ENCODE measurements at places on chromosomes 11 and 22.

DNA sequence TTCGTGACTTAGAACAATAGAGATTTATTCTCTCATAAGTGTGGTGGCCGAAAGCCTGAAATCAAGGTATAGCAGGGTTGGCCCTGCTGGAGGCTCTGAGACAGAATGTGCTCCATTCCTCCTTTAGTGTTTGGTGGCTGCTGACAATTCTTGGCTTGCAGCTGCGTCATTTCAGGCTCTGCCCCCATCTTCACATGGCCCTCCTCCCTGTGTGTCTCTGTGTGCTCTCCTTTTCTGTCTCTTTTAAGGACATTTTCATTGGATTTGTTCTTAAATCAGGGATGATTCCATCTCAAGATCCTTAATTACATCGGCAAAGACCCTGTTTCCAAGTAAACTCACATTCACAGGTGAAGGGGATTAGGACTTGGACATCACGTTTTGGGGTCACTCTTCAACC is 10.2 kb upstream of the APOL6 start:
- DNase-seq: no peak
- H3K27ac ChIP-seq: no peak overlapping the region
- H3K27me3 ChIP-seq: no peaks in the 10 kb centered on the region
- H3K36me3 ChIP-seq: no peaks in the 10 kb centered on the region
- H3K4me3 ChIP-seq: no peak overlapping the region

- no peak overlapping the region for H3K4me3 ChIP-seq
- H3K27ac ChIP-seq: peak overlapping the region; percentile 75
- peaks cover 40% of the 10 kb centered on the region for H3K4me1 ChIP-seq
- no peaks in the 10 kb centered on the region for H3K36me3 ChIP-seq
- no peak for DNase-seq
Observed at GRCh38 chr11:68145120-68145866, 24.1 kb upstream of the CHKA start.

- peak; percentile 65 for DNase-seq
- no peaks in the 10 kb centered on the region for H3K4me1 ChIP-seq
- no peaks in the 10 kb centered on the region for H3K36me3 ChIP-seq
- H3K27ac ChIP-seq: no peak overlapping the region
- no peaks in the 10 kb centered on the region for H3K27me3 ChIP-seq
Observed at GRCh38 chr11:119474682-119475596, 52.0 kb upstream of the THY1 start.

- H3K4me3 ChIP-seq: no peak overlapping the region
- DNase-seq: peak; percentile 35
- no peak overlapping the region for H3K27ac ChIP-seq
- no peaks in the 10 kb centered on the region for H3K27me3 ChIP-seq
- H3K36me3 ChIP-seq: no peaks in the 10 kb centered on the region
Observed at GRCh38 chr11:2089536-2090165, 49.5 kb downstream of the IGF2 start.

- no peak for DNase-seq
- H3K4me3 ChIP-seq: no peak overlapping the region
- no peaks in the 10 kb centered on the region for H3K4me1 ChIP-seq
- H3K27ac ChIP-seq: no peak overlapping the region
Observed at GRCh38 chr11:58628446-58628845, 6.0 kb downstream of the CNTF start.

- no peak overlapping the region for H3K27ac ChIP-seq
- H3K4me3 ChIP-seq: no peak overlapping the region
- H3K4me1 ChIP-seq: peaks cover 5% of the 10 kb centered on the region
- no peaks in the 10 kb centered on the region for H3K27me3 ChIP-seq
Observed at GRCh38 chr22:28560046-28560742, 119.4 kb downstream of the TTC28 start.

- H3K4me1 ChIP-seq: no peaks in the 10 kb centered on the region
- DNase-seq: no peak
- H3K4me3 ChIP-seq: no peak overlapping the region
- no peaks in the 10 kb centered on the region for H3K27me3 ChIP-seq
- H3K36me3 ChIP-seq: no peaks in the 10 kb centered on the region
Observed at GRCh38 chr11:76436020-76436419, 8.8 kb upstream of the EMSY start.

GRCh38 chr11:7538466-7539454 is 25.0 kb downstream of the PPFIBP2 start:
- no peak overlapping the region for H3K4me3 ChIP-seq
- H3K4me1 ChIP-seq: peaks cover 50% of the 10 kb centered on the region
- peak overlapping the region; percentile 58 for H3K27ac ChIP-seq
- no peaks in the 10 kb centered on the region for H3K27me3 ChIP-seq
- no peak for DNase-seq

- no peaks in the 10 kb centered on the region for H3K4me1 ChIP-seq
- H3K27ac ChIP-seq: no peak overlapping the region
- no peak for DNase-seq
Observed at GRCh38 chr11:19573666-19574065, 139.0 kb upstream of the NAV2 start.

GRCh38 chr11:134252346-134253187 is 585 bp downstream of the THYN1 start:
- 0 out of 2 replicates have a peak, but pooled peaks cover 10% of the 10 kb centered on the region for H3K4me1 ChIP-seq
- no peaks in the 10 kb centered on the region for H3K36me3 ChIP-seq
- peak overlapping the region; percentile 64 for H3K4me3 ChIP-seq

- no peak overlapping the region for H3K4me3 ChIP-seq
- DNase-seq: peak; percentile 58
- no peaks in the 10 kb centered on the region for H3K27me3 ChIP-seq
- H3K36me3 ChIP-seq: no peaks in the 10 kb centered on the region
Observed at GRCh38 chr11:11265994-11266606, 87.0 kb downstream of the CSNK2A3 start.

DNA sequence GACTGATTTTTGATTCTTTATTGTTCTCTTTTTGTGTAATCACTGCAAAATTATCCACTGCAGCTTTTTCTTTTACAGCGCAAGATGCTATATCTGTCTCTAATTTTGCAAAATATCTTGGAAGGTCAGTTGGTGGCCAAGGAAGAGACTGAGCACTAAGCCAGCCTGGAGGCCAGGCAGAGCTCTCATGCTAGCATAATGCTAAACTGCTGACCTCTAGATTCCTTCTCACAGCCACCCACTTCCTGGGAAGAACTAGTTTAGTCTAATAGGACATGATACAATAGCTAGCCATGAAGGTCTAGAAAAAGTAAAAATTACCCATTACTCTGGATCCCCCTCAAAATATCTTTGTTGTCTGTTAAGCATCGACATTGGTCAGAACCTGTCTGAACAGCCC is 227.2 kb upstream of the ARHGAP20 start:
- no peaks in the 10 kb centered on the region for H3K36me3 ChIP-seq
- H3K4me3 ChIP-seq: no peak overlapping the region
- H3K4me1 ChIP-seq: no peaks in the 10 kb centered on the region
- H3K27ac ChIP-seq: no peak overlapping the region
- H3K27me3 ChIP-seq: no peaks in the 10 kb centered on the region

- peak within 1 kb of the TSS; percentile 85 for H3K27ac ChIP-seq
- H3K36me3 ChIP-seq: peaks cover 2% of the 10 kb centered on the region
- H3K27me3 ChIP-seq: no peaks in the 10 kb centered on the region
- peak within 1 kb of the TSS; percentile 66 for H3K4me3 ChIP-seq
Observed at GRCh38 chr11:64251016-64251752, at the start of gene PLCB3. PLCB3 (plus strand) TSS chr11:64251530; CDS start chr11:64251650, 120 bp downstream.

- DNase-seq: no peak
- no peaks in the 10 kb centered on the region for H3K36me3 ChIP-seq
- H3K4me1 ChIP-seq: no peaks in the 10 kb centered on the region
- no peak overlapping the region for H3K27ac ChIP-seq
- H3K27me3 ChIP-seq: no peaks in the 10 kb centered on the region
Observed at GRCh38 chr22:28103596-28103995, 184.5 kb upstream of the PITPNB start.

- no peaks in the 10 kb centered on the region for H3K36me3 ChIP-seq
- no peaks in the 10 kb centered on the region for H3K27me3 ChIP-seq
- no peak overlapping the region for H3K4me3 ChIP-seq
Observed at GRCh38 chr11:17852246-17852645, 117.7 kb downstream of the KCNC1 start.

- H3K27me3 ChIP-seq: no peaks in the 10 kb centered on the region
- no peaks in the 10 kb centered on the region for H3K36me3 ChIP-seq
- no peak overlapping the region for H3K27ac ChIP-seq
Observed at GRCh38 chr22:30910358-30910757, 58.2 kb downstream of the MORC2 start.

- H3K4me3 ChIP-seq: no peak overlapping the region
- DNase-seq: no peak
- no peaks in the 10 kb centered on the region for H3K27me3 ChIP-seq
- no peaks in the 10 kb centered on the region for H3K36me3 ChIP-seq
- H3K4me1 ChIP-seq: peaks cover 25% of the 10 kb centered on the region
Observed at GRCh38 chr11:13329670-13330356, 52.2 kb downstream of the BMAL1 start.

- no peaks in the 10 kb centered on the region for H3K36me3 ChIP-seq
- no peak for DNase-seq
- H3K27ac ChIP-seq: no peak overlapping the region
- no peaks in the 10 kb centered on the region for H3K27me3 ChIP-seq
Observed at GRCh38 chr11:116656011-116656410, 116.8 kb downstream of the BUD13 start.

DNA sequence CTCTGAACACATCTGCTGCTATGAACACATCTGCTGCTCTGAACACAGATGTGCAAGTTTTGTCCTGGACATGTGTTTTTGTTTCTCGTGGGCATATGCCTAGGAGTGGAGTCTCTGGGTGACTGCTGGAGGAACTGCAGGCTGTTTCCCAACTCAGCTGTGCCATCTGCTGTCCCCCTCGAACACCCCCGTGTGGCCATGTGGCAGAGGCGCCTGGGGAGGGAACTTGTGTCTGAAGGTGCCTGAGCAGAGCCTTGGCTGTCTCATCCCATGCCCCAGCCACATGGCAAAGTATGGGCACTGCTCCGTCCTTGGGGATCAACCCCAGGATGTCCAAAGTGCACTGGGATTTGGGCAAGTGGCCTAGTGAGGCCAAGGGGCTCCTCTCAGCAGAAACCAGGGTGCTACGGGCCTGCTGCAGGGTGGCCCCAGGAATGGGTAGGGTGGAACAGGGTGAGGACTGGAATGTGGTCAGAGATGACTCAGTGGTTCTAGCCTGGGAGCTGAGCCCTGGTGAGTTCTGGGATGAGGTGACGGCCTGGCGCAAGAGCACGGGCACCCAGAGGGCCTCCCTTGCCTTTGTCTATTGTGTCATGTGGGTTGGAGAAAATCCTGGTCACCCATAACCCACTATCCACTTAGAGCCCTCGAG is 14.7 kb downstream of the GATD1 start:
- no peaks in the 10 kb centered on the region for H3K4me1 ChIP-seq
- no peaks in the 10 kb centered on the region for H3K27me3 ChIP-seq
- H3K36me3 ChIP-seq: peaks cover 16% of the 10 kb centered on the region
- H3K4me3 ChIP-seq: no peak overlapping the region

DNA sequence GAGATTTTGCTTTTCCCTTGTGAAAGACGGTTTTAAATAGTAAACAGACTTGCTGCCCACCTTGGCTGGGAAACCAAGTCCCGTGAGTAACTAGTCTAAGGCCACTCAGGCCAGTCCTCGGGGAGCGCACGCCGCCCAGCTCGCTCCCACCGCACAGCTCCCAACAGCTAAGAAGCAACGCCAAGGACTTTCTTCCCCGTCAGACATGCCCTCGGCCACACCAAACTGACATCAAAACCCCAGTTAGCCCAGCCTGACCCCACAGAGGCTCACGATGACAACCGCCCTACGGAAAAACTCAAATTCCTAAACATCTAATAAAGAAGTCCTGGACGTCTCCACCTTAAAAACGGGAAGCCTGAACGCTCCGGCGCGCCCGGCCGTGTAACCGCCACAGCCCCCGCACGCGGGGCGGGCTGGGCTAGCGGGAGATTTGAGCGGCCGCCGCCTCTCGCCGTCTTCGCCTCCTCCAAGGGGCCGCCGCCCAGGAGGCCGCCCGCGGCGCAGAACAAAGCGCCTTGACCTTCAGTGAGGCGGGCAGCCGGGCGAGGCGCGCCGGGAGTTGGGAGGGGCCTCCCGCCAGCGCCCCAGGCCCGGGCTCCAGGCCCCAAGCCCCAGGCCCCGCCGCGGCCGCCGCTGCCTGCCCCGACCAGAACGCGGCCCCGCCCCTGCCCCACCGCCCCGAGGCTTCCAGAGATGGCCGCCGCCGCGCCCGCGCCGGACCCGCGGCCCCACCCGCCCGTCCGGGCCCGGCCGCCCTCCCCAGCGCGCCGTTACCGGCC is 486 bp downstream of the NAP1L4 start:
- H3K36me3 ChIP-seq: no peaks in the 10 kb centered on the region
- H3K27me3 ChIP-seq: no peaks in the 10 kb centered on the region
- no peak for DNase-seq
- peaks cover 13% of the 10 kb centered on the region for H3K4me1 ChIP-seq
- peak overlapping the region; percentile 76 for H3K4me3 ChIP-seq

DNA sequence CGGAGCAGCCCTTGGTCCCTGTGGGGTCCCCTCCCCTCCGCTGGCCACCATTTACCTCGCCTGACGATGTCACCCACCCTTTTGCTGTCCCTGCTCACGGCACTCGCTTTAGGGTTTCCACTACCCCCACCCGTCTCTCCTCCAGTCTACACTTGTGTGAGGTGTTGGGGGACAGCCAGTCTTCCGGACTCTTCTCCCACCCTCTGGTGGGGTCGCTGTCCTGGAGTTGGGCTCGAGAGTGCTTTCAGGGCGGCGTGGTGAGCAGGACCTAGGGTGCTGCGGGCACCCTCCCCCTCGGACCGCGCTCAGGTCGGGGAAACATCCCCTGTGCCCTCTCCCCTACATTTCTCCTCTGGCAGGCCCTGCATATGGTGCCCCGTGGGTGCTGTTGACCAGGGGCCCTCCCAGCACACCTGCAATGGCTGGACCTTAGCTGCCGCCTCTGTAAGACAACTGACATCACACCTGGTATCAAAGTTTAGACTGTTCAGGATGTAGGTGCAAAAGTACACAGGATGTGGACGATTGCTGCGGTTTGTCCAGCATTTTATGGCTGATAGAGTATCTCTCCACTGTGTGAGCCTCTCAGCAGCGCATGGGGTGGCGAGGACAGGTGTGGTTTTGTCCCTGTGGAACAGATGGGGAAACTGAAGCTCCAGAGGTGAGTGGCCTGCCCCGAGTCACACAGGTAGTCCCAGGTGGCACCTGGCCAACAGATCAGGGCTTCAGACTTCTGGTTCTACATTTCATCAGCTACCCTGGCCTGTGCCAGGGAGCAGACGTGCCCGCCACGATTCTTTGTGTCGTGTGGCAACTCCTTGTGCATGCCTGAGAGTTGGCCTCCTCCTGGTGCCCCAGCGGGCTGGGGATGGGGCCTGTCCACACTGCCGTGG is 1.2 kb downstream of the GRK2 start:
- H3K27ac ChIP-seq: peak overlapping the region; percentile 95
- H3K4me3 ChIP-seq: peak overlapping the region; percentile 75
- no peak for DNase-seq
- no peaks in the 10 kb centered on the region for H3K27me3 ChIP-seq
- peaks cover 22% of the 10 kb centered on the region for H3K4me1 ChIP-seq

DNA sequence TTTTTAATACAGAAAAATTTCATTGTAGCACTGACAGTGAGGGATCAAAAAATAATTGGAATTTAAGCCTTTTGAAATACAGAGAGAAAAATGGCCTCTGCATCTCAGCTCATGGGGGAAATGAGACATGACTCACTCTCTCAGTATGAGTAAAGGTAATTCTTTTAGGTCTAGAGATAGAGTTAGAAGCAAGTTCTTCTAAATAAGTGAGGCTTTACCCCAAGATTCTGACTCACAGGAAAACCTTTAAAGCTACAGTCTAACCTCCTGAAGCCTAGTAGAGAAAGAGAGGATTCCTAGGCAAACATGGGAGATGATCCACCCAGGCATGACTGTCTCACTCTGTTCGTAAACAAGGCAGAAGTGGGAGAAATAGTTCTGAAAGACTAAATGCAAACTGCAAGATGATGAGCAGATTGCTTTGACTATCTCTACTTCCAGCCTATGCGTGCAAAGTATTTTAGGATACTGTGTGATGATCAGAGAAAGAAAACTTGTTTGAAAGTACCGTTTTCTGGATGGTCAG is 1003.3 kb upstream of the CCDC90B start:
- H3K27ac ChIP-seq: no peak overlapping the region
- DNase-seq: no peak
- H3K27me3 ChIP-seq: no peaks in the 10 kb centered on the region
- no peak overlapping the region for H3K4me3 ChIP-seq

Data from Caco-2 (cell line).